ENCODE measurements at places on chromosomes 13 and 19.

DNA sequence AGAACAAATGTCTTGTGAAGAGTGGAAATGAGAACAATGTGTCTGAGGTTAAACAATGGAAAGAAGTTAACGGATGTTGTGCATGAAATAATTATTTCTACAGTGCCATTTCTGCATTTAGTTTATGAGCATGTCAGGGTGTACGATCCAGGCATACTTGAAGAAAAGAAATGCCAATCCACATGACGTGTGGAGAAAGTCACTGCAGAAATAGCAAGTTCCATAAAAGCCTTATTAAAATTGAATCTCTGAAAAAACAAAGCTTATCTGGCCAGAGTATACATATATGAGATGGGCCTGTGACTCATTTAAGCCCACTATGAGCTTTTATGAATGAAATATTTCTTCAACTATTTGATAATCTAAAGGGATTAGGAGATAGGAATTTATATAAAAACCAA, 426.1 kb downstream of the EFNB2 start:
- DNase-seq = no peak

DNA sequence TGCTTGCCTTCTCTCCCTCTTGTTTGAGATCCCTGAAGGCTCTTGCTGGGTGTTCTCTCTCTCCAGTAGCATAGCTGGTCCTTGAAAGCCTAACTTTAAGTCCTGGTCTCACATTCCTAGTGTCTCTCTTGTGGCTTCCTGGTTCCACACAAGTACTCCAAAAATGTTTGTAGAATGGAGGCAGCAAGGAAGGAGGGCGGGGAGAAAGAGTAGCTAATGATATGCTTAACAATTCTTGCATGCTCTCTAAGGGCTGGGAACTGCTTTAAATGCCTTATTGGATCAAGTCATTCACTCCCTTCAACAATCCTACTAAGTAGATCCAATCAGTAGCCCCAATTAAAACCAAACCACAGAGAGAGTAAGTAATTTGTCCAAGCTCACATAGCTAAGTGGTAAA, 357.3 kb downstream of the KLF5 start:
- DNase-seq = no peak

DNA sequence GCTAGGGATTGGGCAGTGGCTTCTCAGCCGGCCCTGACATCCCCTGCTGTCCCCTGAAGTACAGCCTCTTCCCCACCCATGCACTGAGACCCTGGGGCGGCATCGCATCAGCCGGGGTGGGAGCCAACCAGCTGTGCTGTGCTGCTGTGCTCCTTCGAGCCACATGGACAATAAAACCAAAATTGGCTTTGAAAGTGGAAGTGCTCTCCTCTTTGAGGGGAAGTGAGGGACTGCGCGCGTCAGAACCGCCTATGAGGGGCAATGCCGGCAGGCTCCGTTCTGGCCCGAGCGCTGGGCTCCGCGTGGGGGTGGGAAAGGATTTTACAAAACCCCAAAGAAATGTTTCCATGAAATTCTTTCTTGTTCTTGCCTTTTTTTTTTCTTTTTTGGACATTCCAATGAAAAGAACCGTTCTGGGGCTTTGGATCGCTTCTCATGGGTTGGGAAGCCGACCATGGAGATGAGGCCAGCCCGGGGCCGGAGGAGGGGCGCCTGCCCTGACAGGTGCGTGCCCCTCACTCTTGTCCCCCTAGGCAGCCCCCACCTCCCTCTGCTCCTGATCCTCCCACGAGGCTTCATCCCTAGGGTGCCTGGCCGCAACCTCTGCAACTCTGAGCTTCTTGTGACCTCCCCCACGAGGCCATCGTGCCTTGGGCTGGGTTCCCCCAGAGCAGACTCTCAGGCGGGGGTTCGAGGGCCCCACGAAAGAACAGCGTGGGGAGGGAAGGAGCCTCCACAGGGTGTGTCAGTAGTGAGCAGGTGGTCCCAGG, 22.6 kb downstream of the KLHL26 start:
- DNase-seq = no peak

DNA sequence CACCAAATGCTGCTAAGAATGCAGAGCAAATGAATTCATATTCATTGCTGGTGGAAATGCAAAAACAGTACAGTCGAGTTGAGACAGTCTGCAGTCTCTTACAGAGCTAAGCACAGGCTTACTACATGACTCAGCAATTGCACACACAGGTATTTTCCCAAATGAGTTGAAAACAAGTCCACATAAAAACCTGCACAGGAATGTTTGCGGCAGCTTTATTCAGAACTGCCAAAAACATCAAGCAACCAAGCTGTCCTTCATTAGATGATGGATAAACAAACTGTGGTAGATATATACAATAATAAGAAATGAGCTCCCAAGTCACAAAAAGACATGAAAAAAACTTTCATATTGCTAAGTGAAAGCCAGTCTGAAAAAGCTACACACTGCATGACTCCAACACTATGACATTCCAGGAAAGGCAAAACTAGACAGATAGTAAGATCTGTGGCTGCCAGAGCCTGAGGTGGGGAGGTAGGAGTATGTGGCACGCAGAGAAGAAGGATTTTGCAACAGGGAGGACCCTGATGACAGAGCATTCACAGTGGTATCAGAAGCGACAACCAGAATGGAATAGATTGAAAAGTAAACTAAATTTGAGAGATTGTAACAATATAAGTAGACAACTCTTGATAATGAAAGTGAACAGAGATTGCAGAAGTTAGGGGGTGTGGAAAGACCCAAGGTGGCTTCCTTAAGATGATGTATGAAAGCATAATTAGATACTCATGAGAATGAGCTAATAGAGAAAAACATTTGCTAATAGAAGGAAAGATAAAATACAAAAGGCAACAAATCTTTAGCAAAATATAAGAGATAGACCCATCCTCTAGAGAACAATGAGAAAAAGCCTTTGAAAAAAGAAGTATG, 52.7 kb downstream of the TSC22D1 start:
- DNase-seq = peak; percentile 25

- DNase-seq = no peak
These were observed 114.7 kb downstream of the RAP2A start for GRCh38 chr13:97548711-97549110.

- DNase-seq = no peak
These were observed 324.0 kb downstream of the GPC5 start for GRCh38 chr13:91722267-91722884.

- DNase-seq = no peak
These were observed 19.1 kb downstream of the GPR183 start for GRCh38 chr13:99288089-99288488.

GRCh38 chr19:49106648-49107135, 7.5 kb upstream of the LIN7B start:
- no peak for DNase-seq

GRCh38 chr13:96036515-96036914, 16.7 kb downstream of the UGGT2 start:
- no peak for DNase-seq

DNA sequence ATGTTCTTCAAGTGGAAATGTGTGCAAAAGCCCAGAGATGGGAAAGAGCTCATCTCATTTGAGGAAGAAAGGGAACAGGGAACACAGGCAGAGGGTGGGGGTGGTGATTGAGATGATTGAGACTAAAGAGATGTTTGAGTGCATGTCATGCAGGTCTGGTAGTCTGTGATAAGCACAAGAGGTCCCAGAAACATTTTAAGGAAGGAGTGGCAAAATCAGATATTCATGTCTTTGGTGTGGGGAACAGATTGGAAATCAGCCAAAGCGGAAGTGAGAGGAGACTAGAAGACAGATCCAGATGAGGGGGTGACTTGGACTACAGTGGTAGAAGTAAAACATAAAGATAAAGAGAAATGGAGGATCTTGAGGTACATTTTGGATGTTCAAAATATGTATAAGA, 39.4 kb upstream of the DACH1 start:
- DNase-seq = no peak

- no peak for DNase-seq
These were observed 487.8 kb downstream of the DACH1 start for GRCh38 chr13:71378961-71379905.

All from skeletal muscle cell (primary cell).